ENCODE measurements at places on chromosomes 5 and 9. TPM values are rescaled to one million over a fixed set of nuclear protein-coding genes. Genes with fewer than 3 reads are reported as not detected.

Gene CCDC180
- total RNA-seq = 0.49 TPM

Gene PTGER4
- total RNA-seq = 10.8 TPM

Gene GDNF
- total RNA-seq = not detected

Gene SLC46A2
- not detected for total RNA-seq

Gene GADD45G
- 0.28 TPM for total RNA-seq

Gene GBGT1
- total RNA-seq = 3.2 TPM

Gene LECT2
- not detected for total RNA-seq

Gene ENDOG
- total RNA-seq = 48.5 TPM

Gene TMEM8B
- 5.7 TPM for total RNA-seq

Gene CAVIN4
- total RNA-seq = 0.14 TPM

Gene ADGRV1
- 0.49 TPM for total RNA-seq

Gene SLIT3
- total RNA-seq = 1.3 TPM

Gene IDNK
- total RNA-seq = 11.5 TPM

Gene CTXN3
- total RNA-seq = not detected

Gene PCDHAC2
- total RNA-seq = 1.1 TPM

Gene ANKRD31
- total RNA-seq = 0.09 TPM

Gene OR2Y1
- not detected for total RNA-seq

Gene NKD2
- 0.09 TPM for total RNA-seq

Gene NELFB
- total RNA-seq = 47.5 TPM

Gene NIPBL
- 7.0 TPM for total RNA-seq

Gene ADGRD2
- total RNA-seq = not detected

Gene TTC33
- total RNA-seq = 7.9 TPM

Gene HRCT1
- not detected for total RNA-seq

Gene SLCO4C1
- under 0.01 TPM for total RNA-seq

Gene SPAG8
- total RNA-seq = not detected

Gene PIGO
- total RNA-seq = 24.5 TPM

Gene HTR4
- not detected for total RNA-seq

Gene TMEM252
- total RNA-seq = not detected

Gene QRFP
- total RNA-seq = not detected

Gene GLRA1
- not detected for total RNA-seq

Gene ASS1
- total RNA-seq = 16.6 TPM

Gene CDC20B
- total RNA-seq = not detected

Gene ZCCHC7
- total RNA-seq = 13.8 TPM

Gene BRD3
- total RNA-seq = 11.2 TPM

Gene SHC3
- 5.8 TPM for total RNA-seq

Gene CORO2A
- total RNA-seq = 19.0 TPM

Gene PCDHB8
- not detected for total RNA-seq

Gene SNCAIP
- total RNA-seq = 0.09 TPM

Gene IFNK
- not detected for total RNA-seq

Gene RLN1
- not detected for total RNA-seq

Gene LEAP2
- total RNA-seq = 0.49 TPM

Gene ARSI
- 3.3 TPM for total RNA-seq

Gene ANXA2R
- 0.35 TPM for total RNA-seq

Data from airway epithelial cell (primary cell).